ENCODE measurements at places on chromosomes 6 and 20.
A peak's percentile ranks its signal among the peaks of the same experiment; 100 is the strongest.

DNA sequence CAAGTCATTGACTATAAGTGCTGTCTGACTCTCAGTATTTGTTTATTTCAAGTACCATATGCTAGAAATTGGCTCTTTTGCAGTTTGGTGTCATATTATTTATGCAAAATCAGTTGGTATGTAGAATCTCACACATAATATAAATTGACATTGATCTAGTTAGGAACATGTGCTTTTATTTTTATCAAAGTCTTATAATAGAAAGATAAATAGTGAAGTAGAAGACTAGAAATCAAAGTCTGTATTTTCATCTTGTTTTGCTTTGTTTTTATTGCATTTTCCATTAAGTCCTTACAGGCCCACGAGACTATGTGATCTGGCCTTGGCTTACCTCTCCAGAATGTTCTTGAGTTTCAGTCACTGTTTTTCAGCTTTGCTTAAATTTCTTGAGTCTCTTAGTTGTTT, 300.3 kb downstream of the LAMA2 start:
- H3K27me3 ChIP-seq: no peaks in the 10 kb centered on the region
- H3K4me3 ChIP-seq: no peak overlapping the region
- no peaks in the 10 kb centered on the region for H3K36me3 ChIP-seq
- no peak overlapping the region for H3K27ac ChIP-seq
- no peak for DNase-seq

- H3K4me3 ChIP-seq: no peak overlapping the region
- H3K27me3 ChIP-seq: no peaks in the 10 kb centered on the region
- no peaks in the 10 kb centered on the region for H3K36me3 ChIP-seq
- no peak for DNase-seq
- H3K4me1 ChIP-seq: no peaks in the 10 kb centered on the region
Measured at GRCh38 chr6:31386977-31387376, 16.4 kb upstream of the MICA start.

DNA sequence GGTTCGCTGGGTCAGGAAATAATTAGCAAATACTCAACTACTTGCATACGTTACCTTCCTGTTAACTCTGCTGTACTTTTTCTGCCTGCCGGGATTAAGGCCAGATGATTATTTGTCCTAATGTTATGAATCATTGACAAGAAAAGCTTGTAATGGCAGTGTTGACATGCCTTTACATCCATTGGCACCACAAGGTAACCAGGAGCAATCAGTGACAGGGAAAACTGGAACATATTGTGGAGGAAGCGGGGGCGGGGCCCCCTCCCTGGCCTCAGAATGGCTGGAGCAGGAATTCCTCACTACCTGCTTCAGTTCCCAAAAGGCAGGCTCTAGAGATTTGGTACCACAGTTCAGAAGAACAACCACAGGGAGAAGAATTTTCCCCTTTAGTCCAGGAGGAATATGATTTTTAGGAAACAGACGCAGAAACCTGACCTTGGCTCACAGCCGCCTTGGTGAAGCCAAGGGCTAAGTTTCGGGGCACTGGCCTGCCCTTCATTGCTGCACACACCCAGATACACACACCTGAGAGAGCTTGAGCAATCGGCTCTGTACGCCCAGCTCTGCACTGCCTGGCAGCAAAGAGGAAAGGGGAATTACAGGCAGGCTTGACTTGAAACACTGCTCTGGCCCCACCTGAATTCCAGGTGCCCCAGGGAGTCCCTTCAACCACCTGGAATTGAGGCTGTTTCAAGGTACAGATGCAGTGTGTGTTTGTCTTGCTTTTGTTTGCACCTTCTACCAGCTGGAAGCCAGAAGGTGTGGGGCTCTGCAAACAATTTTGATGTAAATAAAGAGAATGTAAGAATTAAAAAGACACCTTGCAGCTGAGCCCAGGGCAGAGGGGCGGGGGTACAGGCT, 89.8 kb downstream of the MYB start:
- peaks cover 9% of the 10 kb centered on the region for H3K4me1 ChIP-seq
- peak overlapping the region; percentile 5 for H3K27ac ChIP-seq
- DNase-seq: peak; percentile 77
- H3K27me3 ChIP-seq: no peaks in the 10 kb centered on the region

GRCh38 chr20:58839991-58840747, 10.5 kb downstream of the GNAS-AS1 start:
- H3K4me1 ChIP-seq: peaks cover 5% of the 10 kb centered on the region
- no peak overlapping the region for H3K27ac ChIP-seq
- peaks cover 8% of the 10 kb centered on the region for H3K27me3 ChIP-seq
- DNase-seq: no peak
- H3K4me3 ChIP-seq: peak overlapping the region; percentile 13
- peaks cover 12% of the 10 kb centered on the region for H3K36me3 ChIP-seq

GRCh38 chr6:130575557-130575956, 209.7 kb downstream of the TMEM200A start:
- no peaks in the 10 kb centered on the region for H3K4me1 ChIP-seq
- DNase-seq: no peak
- no peaks in the 10 kb centered on the region for H3K27me3 ChIP-seq
- no peaks in the 10 kb centered on the region for H3K36me3 ChIP-seq

GRCh38 chr20:61170496-61171320, 81.4 kb upstream of the CDH4 start:
- peaks cover 2% of the 10 kb centered on the region for H3K4me1 ChIP-seq
- no peaks in the 10 kb centered on the region for H3K36me3 ChIP-seq
- H3K27me3 ChIP-seq: no peaks in the 10 kb centered on the region
- H3K27ac ChIP-seq: no peak overlapping the region
- DNase-seq: no peak

DNA sequence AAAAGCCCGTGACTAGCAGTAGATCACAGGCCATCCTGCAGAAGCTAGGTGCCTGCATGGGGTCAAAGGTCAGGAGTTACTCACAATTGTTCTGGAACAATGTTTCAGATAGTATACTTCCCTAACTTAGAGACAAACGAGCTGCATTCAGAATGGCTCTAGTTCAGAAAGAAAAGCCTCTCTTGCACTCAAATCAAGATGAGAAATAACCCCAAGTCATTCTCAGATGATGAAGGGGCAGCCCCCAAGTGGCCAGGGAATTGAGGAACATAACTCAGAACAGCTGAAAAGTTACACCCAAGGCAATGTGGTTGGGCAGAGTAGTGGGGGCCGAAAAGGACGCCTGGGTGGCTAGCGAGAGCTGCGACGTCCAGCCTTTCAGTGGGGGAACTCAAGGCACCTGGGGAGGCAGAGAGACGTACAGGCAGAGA, 27.8 kb downstream of the FYN start:
- H3K4me3 ChIP-seq: no peak overlapping the region
- H3K36me3 ChIP-seq: no peaks in the 10 kb centered on the region
- peaks cover 9% of the 10 kb centered on the region for H3K4me1 ChIP-seq
- DNase-seq: no peak
- no peak overlapping the region for H3K27ac ChIP-seq
- H3K27me3 ChIP-seq: no peaks in the 10 kb centered on the region

GRCh38 chr6:29633534-29633905, 537 bp upstream of the GABBR1 start:
- peak overlapping the region; percentile 61 for H3K4me3 ChIP-seq
- H3K4me1 ChIP-seq: 0 out of 2 replicates have a peak, but pooled peaks cover 1% of the 10 kb centered on the region
- H3K36me3 ChIP-seq: no peaks in the 10 kb centered on the region
- no peak for DNase-seq
- H3K27ac ChIP-seq: no peak overlapping the region
- H3K27me3 ChIP-seq: no peaks in the 10 kb centered on the region

- no peaks in the 10 kb centered on the region for H3K36me3 ChIP-seq
- H3K27ac ChIP-seq: no peak overlapping the region
- H3K27me3 ChIP-seq: no peaks in the 10 kb centered on the region
- no peak overlapping the region for H3K4me3 ChIP-seq
- no peaks in the 10 kb centered on the region for H3K4me1 ChIP-seq
- DNase-seq: no peak
Measured at GRCh38 chr6:100300221-100300736, 164.4 kb downstream of the SIM1 start.

DNA sequence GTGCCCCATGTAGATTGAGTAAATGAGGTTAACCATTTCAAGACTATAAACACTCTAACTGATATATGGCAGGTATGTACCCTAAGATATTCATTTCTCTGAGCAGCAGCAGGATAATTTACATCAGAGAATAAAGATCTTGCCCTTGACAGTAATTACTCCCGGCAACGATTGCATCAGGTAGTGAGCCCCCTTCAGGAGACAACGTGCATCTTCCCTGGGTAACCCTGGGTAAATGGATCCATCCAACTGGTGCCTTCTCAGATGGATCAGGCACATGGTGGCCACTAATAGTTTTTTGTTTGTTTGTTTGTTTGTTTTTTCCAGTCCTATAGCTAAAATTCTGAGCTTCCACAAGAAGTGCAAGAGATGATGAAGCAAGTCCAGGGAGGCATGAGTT, 469.4 kb upstream of the SLC35B3 start:
- H3K4me3 ChIP-seq: no peak overlapping the region
- H3K27me3 ChIP-seq: no peaks in the 10 kb centered on the region
- peak; percentile 22 for DNase-seq
- no peaks in the 10 kb centered on the region for H3K36me3 ChIP-seq
- no peak overlapping the region for H3K27ac ChIP-seq
- H3K4me1 ChIP-seq: no peaks in the 10 kb centered on the region

DNA sequence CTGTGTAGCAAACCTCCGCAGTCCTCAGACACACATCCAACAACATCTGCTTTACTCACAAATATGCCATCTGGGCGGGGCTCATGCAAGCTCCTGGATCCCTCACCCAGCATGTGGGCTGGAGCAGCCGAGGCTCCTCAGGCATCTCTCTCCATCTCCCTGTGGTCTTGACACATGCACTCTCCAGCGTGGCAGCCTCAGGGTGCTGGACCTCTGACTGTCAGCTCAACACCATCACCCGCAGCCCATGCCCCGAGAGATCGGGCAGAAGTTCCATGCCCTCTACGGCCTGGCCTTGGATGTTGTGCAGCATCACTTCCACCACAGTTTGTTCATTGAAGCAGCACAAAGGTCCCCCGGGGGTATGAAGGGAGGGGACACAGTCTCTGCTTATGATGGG, 32.6 kb upstream of the CD93 start:
- no peaks in the 10 kb centered on the region for H3K4me1 ChIP-seq
- no peak for DNase-seq
- H3K27me3 ChIP-seq: no peaks in the 10 kb centered on the region
- H3K27ac ChIP-seq: no peak overlapping the region

DNA sequence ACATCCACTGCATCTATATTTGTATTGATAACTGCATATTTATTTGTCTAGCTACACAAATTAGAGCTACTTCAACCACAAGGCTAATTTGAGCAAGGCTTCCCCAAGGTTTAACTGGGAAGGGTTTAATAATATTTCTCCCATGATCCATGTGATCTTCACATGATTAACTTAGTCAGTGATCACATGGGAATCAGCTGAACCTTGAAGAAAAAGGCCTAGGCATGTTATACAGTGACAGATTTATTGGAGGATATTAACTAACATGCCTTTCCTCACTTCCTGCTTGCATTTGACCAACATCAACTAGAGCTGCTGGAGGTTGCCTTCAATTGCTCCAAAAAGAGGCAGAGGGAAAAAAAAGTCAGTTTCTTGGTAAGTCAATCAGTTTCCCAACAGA, 417.0 kb downstream of the HAO1 start:
- no peak overlapping the region for H3K27ac ChIP-seq
- no peak overlapping the region for H3K4me3 ChIP-seq
- DNase-seq: no peak
- no peaks in the 10 kb centered on the region for H3K4me1 ChIP-seq
- no peaks in the 10 kb centered on the region for H3K36me3 ChIP-seq
- H3K27me3 ChIP-seq: no peaks in the 10 kb centered on the region

- H3K36me3 ChIP-seq: no peaks in the 10 kb centered on the region
- H3K4me1 ChIP-seq: no peaks in the 10 kb centered on the region
- no peaks in the 10 kb centered on the region for H3K27me3 ChIP-seq
- no peak overlapping the region for H3K27ac ChIP-seq
- DNase-seq: no peak
Measured at GRCh38 chr6:25089442-25089841, 153.7 kb upstream of the RIPOR2 start.

- H3K27me3 ChIP-seq: no peaks in the 10 kb centered on the region
- no peaks in the 10 kb centered on the region for H3K36me3 ChIP-seq
- no peaks in the 10 kb centered on the region for H3K4me1 ChIP-seq
Measured at GRCh38 chr20:7025635-7026034, 258.1 kb downstream of the BMP2 start.

- H3K36me3 ChIP-seq: no peaks in the 10 kb centered on the region
- H3K4me1 ChIP-seq: no peaks in the 10 kb centered on the region
- no peaks in the 10 kb centered on the region for H3K27me3 ChIP-seq
- no peak overlapping the region for H3K27ac ChIP-seq
- no peak overlapping the region for H3K4me3 ChIP-seq
- DNase-seq: no peak
Measured at GRCh38 chr6:141484711-141485110, 648.0 kb upstream of the GJE1 start.

- peak; percentile 25 for DNase-seq
- H3K27ac ChIP-seq: no peak overlapping the region
- H3K4me3 ChIP-seq: no peak overlapping the region
- no peaks in the 10 kb centered on the region for H3K4me1 ChIP-seq
- H3K36me3 ChIP-seq: no peaks in the 10 kb centered on the region
Measured at GRCh38 chr6:5214570-5215052, 46.1 kb downstream of the LYRM4 start.

DNA sequence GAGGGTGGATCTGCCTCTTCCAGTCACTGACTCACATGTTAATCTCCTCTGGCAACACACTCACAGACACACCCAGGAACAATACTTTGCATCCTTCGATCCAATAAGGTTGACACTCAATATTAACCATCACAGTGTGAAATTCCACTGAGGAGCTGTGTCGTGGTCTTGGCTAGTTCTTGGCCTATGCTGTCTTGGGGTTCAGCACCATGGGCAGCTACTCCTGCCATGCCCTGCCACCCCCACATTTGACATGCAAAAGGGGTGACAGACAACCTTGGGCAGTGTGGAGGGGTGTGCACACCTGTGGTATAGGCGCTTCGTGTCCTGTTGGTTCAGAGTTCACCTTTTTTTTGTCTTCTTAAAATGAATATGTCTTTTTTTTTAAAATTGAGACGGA, 25.8 kb downstream of the ANKRD6 start:
- no peaks in the 10 kb centered on the region for H3K4me1 ChIP-seq
- DNase-seq: no peak
- no peaks in the 10 kb centered on the region for H3K36me3 ChIP-seq
- H3K27ac ChIP-seq: no peak overlapping the region
- no peaks in the 10 kb centered on the region for H3K27me3 ChIP-seq

- no peaks in the 10 kb centered on the region for H3K36me3 ChIP-seq
- no peak for DNase-seq
- no peaks in the 10 kb centered on the region for H3K27me3 ChIP-seq
Measured at GRCh38 chr6:37105148-37106050, 64.6 kb upstream of the PIM1 start.

GRCh38 chr6:2885967-2886735, 17.0 kb downstream of the SERPINB9 start:
- no peaks in the 10 kb centered on the region for H3K27me3 ChIP-seq
- no peak overlapping the region for H3K27ac ChIP-seq
- H3K36me3 ChIP-seq: peaks cover 11% of the 10 kb centered on the region
- DNase-seq: no peak

- peaks cover 5% of the 10 kb centered on the region for H3K4me1 ChIP-seq
- H3K36me3 ChIP-seq: no peaks in the 10 kb centered on the region
- no peak overlapping the region for H3K4me3 ChIP-seq
- no peaks in the 10 kb centered on the region for H3K27me3 ChIP-seq
- H3K27ac ChIP-seq: no peak overlapping the region
Measured at GRCh38 chr6:10991115-10991514, 53.0 kb downstream of the ELOVL2 start.

All from iPS DF 6.9 (cell line).